ENCODE measurements at places on chromosomes 2 and 18.

GRCh38 chr2:239008677-239009588, 161.0 kb downstream of the TWIST2 start:
- H3K4me3 ChIP-seq, result no peak overlapping the region
- no peaks in the 10 kb centered on the region for H3K27me3 ChIP-seq
- no peaks in the 10 kb centered on the region for H3K4me1 ChIP-seq

DNA sequence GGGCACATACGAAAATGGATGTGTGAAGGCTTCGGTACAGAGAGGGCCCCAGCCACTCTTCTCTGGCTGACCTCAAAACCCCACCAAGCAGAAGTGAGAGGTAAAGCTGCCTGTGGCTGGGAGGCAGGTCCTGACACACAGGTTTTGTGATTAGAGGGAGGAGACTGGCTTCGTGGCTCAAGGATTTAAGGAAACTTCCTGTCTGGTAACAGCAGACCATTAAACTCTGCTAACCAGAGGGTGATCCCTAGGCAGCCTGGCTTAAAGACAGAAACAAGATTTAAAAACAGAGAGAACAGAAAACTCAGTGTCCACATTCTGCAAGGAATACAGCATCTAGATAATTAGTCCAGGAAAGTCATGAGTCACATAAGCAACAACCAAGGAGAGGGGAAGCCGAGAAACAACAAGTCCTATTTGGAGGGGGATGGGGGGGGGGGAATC, 101.9 kb downstream of the NFATC1 start:
- no peaks in the 10 kb centered on the region for H3K4me1 ChIP-seq
- H3K27me3 ChIP-seq, result no peaks in the 10 kb centered on the region
- no peak for DNase-seq
- H3K36me3 ChIP-seq, result no peaks in the 10 kb centered on the region
- H3K4me3 ChIP-seq, result no peak overlapping the region

DNA sequence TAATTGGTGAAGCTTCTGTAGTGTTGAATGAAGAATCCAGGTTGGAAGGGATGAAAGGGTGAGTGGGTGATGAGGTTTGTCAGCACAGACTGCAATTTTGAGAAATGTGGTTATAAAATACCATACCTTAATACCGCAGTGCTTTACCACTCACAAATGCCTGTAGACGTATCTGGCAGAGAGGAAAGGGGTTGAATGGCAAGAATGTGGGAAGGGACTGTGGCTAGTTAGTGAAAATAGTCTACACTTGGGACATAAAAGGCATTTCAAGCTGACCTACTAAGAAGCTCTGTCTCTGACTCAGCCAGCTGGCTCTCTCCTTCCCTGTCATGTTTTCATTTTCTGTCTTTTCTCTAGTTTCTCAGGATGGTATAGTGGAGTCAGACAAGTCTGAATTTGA, 25.1 kb downstream of the CDK15 start:
- no peak overlapping the region for H3K27ac ChIP-seq
- H3K36me3 ChIP-seq, result no peaks in the 10 kb centered on the region
- H3K4me1 ChIP-seq, result no peaks in the 10 kb centered on the region
- no peak for DNase-seq
- no peaks in the 10 kb centered on the region for H3K27me3 ChIP-seq
- no peak overlapping the region for H3K4me3 ChIP-seq

- H3K36me3 ChIP-seq, result no peaks in the 10 kb centered on the region
- no peak overlapping the region for H3K4me3 ChIP-seq
- H3K27ac ChIP-seq, result no peak overlapping the region
- no peaks in the 10 kb centered on the region for H3K27me3 ChIP-seq
- no peaks in the 10 kb centered on the region for H3K4me1 ChIP-seq
These were observed 45.8 kb upstream of the SMIM21 start for GRCh38 chr18:75473316-75473715.

- no peaks in the 10 kb centered on the region for H3K36me3 ChIP-seq
- no peak for DNase-seq
- H3K4me3 ChIP-seq, result no peak overlapping the region
- H3K27ac ChIP-seq, result no peak overlapping the region
- H3K27me3 ChIP-seq, result no peaks in the 10 kb centered on the region
These were observed 25.2 kb downstream of the RTN4 start for GRCh38 chr2:55025082-55025481.

DNA sequence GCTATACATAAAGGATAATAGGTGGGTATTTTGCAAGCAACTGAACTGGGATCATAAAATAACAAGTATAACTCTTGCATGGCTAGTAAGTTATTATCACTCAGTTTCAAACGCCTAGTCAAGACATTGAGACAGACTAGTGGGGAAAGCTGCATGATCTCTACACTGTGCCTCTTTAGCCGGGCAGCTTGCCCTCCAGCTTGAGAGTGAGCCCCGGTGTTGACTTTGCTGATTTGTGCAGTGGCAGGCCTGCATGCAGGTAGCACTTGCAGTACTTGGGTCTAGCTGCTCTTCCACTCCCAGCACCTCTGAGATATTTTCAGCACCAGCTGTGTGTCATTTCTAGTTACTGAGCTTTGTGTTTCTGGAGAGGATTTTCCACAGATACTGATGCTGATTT, 118.8 kb upstream of the DAPL1 start:
- peaks cover 41% of the 10 kb centered on the region for H3K36me3 ChIP-seq
- H3K27me3 ChIP-seq, result no peaks in the 10 kb centered on the region
- H3K4me3 ChIP-seq, result no peak overlapping the region
- no peak overlapping the region for H3K27ac ChIP-seq
- H3K4me1 ChIP-seq, result no peaks in the 10 kb centered on the region
- DNase-seq, result no peak

GRCh38 chr18:3704556-3705344, 254.8 kb downstream of the TGIF1 start:
- H3K36me3 ChIP-seq, result no peaks in the 10 kb centered on the region
- H3K27me3 ChIP-seq, result no peaks in the 10 kb centered on the region
- H3K27ac ChIP-seq, result no peak overlapping the region
- H3K4me3 ChIP-seq, result no peak overlapping the region

GRCh38 chr18:74139411-74139810, 8.2 kb downstream of the FBXO15 start:
- no peak overlapping the region for H3K4me3 ChIP-seq
- no peak overlapping the region for H3K27ac ChIP-seq
- no peaks in the 10 kb centered on the region for H3K36me3 ChIP-seq
- H3K27me3 ChIP-seq, result no peaks in the 10 kb centered on the region
- no peaks in the 10 kb centered on the region for H3K4me1 ChIP-seq
- DNase-seq, result no peak

Data from pancreas (tissue), 10 donors.